BJ (cell line): ENCODE measurements at places on chromosomes 11 and 22. TPM values are rescaled to one million over a fixed set of nuclear protein-coding genes. Genes with fewer than 3 reads are reported as not detected.

SLC22A25 gene
- polyA plus RNA-seq = not detected in 2 replicates

FJX1 gene
- polyA plus RNA-seq = 4.8 and 6.1 TPM in 2 replicates

CD59 gene
- polyA plus RNA-seq = 1,025 and 1,348 TPM in 2 replicates

OR52E8 gene
- polyA plus RNA-seq = not detected in 2 replicates

SLC17A6 gene
- polyA plus RNA-seq = not detected in 2 replicates

MPPED2 gene
- polyA plus RNA-seq = not detected in 2 replicates

GNAZ gene
- 9.1 and 12.6 TPM in 2 replicates for polyA plus RNA-seq

MMP10 gene
- polyA plus RNA-seq = 0.16 and 0.29 TPM in 2 replicates

OR5AR1 gene
- not detected in 2 replicates for polyA plus RNA-seq

PPP6R2 gene
- 30.4 and 46.4 TPM in 2 replicates for polyA plus RNA-seq

NOX4 gene
- 3.7 and 7.0 TPM in 2 replicates for polyA plus RNA-seq

CARD10 gene
- polyA plus RNA-seq = 2.3 and 4.5 TPM in 2 replicates

OR6T1 gene
- not detected in 2 replicates for polyA plus RNA-seq

UBQLN3 gene
- 0.05 TPM in 1 of 2 replicates, not detected in the other for polyA plus RNA-seq

PITPNM1 gene
- 8.0 and 14.4 TPM in 2 replicates for polyA plus RNA-seq

NTM gene
- 24.4 and 33.6 TPM in 2 replicates for polyA plus RNA-seq

MRGPRX4 gene
- not detected in 2 replicates for polyA plus RNA-seq

MS4A10 gene
- not detected in 2 replicates for polyA plus RNA-seq

SCGB2A2 gene
- not detected in 2 replicates for polyA plus RNA-seq
